ENCODE measurements at places on chromosomes 13 and 19.
A peak's percentile ranks its signal among the peaks of the same experiment; 100 is the strongest.

GRCh38 chr19:19343016-19343362 is 22.4 kb downstream of the MAU2 start:
- DNase-seq, result no peak

DNA sequence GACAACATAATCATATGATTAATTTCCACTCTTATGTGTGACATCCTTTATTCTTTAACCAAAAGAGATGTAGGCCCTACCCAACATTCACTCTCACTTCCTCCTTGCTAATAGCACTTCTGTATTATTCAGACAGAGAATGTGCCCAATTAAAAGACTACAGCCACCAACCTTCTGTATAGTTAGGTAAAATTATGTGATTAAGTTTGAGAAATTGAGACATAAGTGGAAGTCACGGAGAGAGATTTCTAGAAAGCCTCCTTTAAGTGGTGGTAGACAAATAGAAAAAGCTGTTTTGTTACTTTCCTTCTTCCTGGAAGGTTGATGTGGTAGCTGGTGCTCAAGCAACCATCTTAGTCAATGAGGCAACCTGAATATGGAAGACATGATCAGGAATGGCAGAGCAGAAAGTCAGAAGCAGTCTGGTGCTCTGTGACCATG is 14.8 kb downstream of the EPSTI1 start:
- DNase-seq, result no peak

DNA sequence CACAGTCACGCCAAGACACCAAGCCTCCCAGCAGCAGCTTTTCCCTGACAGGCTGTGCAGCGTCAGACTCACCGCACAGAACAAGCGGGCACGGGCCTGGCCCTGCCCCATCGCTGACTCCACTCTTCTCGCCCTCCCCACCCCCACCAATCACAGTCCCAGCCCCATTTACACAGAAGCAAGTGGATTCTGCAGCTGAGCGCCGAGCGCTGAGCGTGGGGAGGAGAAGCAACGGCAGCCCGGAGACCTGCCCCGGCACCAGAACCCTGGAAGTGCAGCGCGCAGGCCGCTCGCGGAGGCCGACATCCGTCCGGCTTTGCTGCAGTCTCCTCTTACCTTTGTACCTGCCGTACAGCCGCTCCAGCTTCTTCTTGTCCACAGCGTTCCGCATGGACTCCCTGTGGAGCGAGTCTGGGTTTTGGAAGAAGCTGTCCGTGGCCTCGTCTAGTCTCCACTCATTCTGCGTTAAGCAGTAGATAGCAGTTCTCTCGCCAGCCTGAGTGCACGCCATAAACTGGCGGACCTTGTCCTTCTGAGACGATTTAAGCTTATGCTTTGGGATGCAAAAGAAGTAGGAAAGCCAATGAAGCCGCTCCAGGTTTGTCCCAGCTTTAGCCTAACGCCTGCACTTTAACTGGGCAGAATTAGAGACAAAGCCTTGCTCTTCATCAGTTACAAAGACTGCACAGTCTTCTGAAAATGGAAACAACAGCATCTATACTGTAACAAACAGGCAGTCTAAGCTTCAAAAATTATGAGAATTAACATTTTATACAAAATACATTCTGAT is 6.8 kb downstream of the DCUN1D2 start:
- no peak for DNase-seq

GRCh38 chr13:23477101-23477500 is 43.6 kb upstream of the SACS start:
- DNase-seq, result no peak

DNA sequence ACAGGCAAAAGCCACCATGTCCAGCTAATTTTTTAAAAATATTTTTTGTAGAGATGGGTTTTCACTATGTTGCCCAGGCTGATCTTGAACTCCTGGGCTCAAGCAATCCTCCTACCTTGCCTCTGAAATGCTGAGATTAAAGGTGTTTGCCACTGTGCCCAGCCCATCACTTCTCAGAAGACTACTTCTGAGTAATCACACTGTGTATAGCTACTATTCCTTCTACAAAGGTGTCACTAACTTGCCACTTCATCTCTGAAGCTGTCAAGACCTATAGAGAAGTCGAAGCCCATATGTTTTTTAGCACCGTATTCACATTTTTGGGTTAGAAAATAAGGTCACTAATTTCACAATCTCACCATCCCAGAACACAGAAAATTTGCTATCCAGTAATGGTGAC is 36.0 kb upstream of the FNDC3A start:
- DNase-seq, result no peak

DNA sequence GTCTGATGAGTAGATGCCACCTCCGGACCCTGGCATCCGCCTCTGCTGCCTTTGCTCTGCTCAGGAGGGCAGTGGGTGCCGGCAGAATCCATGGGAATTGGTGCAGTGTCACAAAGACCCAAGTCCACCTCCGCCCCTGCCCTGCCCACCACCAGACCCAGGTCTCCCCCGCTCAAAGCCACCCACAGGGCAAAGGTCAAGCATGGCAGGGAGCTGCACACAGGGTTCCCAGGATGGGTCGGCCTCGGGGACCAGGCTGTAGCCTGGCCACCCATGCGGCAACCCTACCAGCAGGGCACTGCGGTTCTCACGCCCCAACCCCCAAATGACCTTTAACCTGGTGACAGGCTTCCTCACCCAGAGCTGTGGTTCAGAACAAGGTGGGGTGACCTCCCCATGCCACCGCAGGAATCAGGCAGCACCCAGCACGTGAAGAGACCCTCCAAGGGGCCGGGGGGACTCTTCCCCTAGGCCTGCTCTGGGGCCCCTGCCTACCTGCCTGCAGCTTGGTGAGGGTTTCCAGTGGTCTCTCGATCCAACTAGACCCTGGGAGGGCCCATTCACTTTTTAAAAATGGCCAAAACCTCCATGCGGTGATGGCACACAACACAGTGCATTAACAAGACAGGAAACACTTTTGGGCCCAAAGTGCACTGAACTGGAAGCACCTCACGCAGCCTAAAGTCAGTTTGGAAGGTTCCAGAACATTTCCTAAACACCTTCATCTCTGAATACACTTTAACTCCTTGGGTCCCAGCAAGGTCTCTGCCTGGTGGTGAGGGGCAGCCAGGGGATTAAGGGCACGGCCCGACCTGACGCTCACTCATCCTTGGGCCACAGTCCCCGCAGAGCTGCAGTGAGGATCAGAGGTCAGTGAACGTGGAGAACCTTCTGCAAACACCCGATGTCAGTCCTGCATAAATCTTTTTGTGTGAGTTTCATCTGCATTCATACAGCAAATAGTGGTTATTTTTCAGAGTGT is 11.0 kb downstream of the GAS6 start:
- no peak for DNase-seq

DNA sequence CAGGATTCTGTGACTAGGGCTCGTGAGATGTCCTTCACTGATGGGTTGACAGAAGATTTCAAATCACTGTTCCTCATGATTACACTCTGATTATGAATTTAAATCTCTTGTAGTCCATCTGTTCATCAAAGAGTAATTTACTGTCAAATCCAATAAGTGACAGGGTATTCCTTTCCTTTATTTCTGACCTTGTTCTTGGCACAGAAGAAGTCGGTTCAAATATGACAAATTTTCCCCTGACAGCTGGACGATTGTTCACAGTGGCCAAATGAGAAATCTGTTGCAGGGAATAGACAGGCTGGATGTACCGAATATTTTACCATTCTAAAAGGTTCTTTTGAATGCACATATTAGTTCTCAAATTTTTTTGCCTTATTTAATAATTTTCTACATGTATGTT is 767.3 kb upstream of the GPC6 start:
- no peak for DNase-seq

DNA sequence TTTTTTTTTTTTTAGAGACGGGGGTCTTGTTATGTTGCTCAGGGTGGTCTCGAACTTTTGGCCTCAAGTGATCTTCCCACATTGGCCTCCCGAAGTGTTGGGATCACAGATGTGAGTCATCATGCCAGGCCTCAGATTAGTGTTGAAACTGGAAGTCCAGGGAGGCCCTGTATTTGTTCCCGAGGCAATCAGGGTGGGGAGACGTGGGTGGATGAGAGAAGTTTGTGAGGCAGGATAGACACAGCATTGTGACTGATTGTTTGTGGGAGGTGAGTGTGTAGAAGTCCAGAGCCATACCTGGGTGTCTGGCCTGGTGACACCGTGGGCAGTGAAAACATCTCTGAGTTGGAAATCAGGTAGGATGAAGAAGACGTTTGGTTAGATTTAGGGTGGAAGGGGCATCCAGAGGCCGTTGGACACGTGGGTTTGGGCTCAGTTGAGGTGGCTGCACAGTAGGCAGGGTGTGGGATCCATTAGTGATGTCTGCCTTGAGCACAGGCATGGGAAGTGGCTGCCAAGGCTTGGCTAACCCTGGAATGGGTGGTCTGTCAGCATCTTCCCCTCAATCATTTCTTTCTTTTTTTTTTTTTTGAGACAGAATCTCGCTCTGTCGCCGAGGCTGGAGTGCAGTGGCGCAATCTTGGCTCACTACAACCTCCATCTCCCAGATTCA is 12.4 kb downstream of the RTN2 start:
- DNase-seq, result no peak

- no peak for DNase-seq
Observed at GRCh38 chr13:107563099-107563925, 652.0 kb downstream of the LIG4 start.

GRCh38 chr19:3041327-3041726 is 12.2 kb upstream of the TLE2 start:
- no peak for DNase-seq

DNA sequence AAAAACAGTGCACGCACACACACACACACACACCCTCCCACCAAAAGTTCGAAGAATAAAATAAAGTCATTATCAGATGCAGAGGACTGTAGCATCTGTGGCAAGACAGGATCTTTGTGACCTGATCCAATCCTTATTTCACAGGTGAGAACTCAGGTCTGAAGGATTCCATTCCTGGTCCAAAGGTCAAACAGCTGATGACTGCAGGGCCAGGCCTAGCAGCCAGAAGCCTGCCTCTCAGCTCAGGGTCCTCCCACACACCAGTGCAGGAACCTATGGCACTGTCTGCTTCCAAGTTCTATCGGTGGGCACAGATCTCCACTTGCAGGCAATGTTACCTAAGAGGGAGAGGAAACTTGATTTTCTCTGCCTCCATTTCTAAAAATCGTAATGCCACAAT is 57.5 kb downstream of the SERP2 start:
- no peak for DNase-seq

DNA sequence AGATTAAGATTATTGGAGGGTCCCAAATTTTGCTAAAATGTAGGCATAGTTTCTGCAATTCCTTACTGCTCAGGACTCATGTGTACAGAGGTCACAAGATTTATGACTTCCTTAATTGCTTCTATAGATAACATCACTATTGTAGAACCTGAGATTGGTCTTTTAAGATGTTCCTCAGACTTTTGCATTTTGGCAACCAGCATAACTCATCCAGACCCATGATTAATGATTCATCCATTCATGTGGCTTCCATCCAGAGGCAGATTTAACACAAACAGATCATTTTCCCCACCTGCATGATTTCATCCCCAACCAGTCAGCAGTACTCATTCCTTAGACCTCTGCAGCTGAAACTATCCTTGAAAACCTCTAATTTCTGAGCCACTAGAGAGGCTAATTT is 34.5 kb upstream of the CEACAM8 start:
- DNase-seq, result no peak

DNA sequence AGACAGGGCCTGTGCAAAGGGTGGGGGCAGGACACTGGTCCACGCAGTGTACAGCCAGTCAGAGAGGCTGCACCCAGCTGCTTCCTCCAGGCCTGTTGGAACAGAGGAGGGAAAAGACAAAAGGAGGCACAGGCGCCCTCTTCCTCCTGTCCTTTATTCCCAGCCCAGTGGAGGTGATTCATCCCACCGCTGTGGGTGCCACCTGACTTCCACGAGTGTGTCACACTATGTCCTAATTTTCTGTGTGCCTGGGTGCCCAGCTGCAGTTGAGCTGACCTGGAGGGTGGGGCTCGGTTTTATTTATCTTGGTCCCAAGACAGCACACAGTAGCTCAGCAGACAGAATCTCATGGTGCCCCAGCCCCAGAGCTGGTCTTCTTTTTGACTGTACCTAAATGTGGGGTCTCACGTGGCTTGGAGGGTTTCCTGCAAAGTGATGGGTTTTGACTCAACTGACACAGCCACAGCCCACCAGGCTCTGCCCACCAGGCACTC is 9.0 kb downstream of the EPS15L1 start:
- no peak for DNase-seq

GRCh38 chr19:17348700-17349099 is 11.3 kb downstream of the GTPBP3 start:
- DNase-seq, result no peak

DNA sequence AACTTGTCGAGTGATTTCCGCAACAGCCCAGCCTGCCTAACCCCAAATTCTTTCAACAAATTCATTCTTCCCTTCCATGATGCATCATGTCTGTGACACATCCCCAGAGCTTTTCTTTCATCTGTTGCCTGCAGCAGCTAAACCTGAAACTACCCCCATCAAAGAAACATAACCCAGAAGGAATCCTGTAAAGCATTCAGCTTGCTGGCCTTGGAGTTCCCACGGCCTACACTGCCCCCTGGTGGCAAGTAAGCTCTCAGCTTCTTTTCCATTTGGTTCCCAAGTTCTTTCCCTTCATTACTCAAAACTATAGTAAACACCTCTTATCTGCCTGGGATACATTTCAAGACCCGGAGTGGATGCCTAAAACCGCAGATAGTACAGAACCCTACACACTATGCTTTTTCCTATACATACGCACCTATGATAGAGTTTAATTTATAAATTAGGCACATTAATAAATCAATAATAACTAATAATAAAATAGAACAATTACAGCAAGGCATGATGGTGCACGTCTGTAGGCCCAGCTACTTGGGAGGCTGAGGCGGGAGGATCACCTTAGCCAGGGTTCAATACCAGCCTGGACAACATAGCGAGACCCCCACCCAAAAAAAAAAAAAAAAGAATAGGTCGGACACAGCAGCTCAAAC is 7.4 kb downstream of the ETHE1 start:
- peak; percentile 58 for DNase-seq

DNA sequence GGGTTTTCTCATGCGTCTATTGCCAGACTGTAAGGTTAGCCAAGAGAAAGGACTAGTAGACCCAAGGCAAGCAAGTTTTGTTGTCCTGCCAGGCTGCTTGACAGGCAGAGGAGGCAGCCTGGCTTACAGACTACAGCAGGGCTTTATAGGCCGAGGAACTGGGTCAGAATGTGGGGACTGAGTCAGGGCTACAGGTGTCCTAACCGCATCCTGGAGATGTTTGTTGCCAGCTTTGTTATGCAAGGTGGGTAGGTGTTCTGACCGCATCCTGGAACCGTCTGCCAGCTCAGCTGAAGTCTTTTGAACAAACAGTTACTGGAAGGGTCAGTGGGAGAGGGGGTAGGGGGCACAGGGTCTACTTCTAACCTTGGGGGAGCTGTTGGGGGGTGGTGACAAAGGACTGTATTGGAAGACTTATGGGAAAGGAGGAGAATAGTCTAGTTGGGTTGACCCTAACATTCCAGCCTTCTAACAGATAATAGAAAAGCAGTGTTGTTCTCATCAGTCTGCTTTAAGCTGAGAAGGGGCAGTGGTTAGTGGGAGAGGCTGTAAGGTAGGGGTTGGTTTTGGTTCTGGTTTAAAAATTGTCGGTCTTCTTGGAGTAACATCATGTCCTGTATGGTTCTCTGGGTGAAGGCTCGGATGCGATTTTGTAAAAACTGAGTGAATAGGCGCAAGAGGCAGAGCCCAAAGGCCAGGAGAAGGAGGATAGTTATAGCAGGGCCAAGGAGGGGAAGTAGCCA is 913.8 kb upstream of the SLITRK5 start:
- peak; percentile 2 for DNase-seq

- no peak for DNase-seq
Observed at GRCh38 chr13:39051157-39051556, 12.9 kb downstream of the NHLRC3 start.

- DNase-seq, result no peak
Observed at GRCh38 chr13:78762825-78763224, 103.9 kb upstream of the OBI1 start.

GRCh38 chr19:35248310-35249145 is at the start of gene LSR:
TSS of gene LSR (plus strand) at chr19:35249002. CDS start at chr19:35249023, 21 bp downstream.
- DNase-seq, result peak; percentile 77

Data from activated effector memory CD4-positive, alpha-beta T cell treated with Interleukin-2 at 50 U/mL for 16 hours (primary cell).